ENCODE measurements at places on chromosomes 1 and 21.

- no peak for DNase-seq
These were observed 1.3 kb downstream of the ZBTB7B start for GRCh38 chr1:155003766-155004351.

- no peak for DNase-seq
These were observed 2.9 kb upstream of the GPX7 start for GRCh38 chr1:52599236-52599635.

- DNase-seq: no peak
These were observed 6.0 kb downstream of the GLIS1 start for GRCh38 chr1:53732912-53733317.

DNA sequence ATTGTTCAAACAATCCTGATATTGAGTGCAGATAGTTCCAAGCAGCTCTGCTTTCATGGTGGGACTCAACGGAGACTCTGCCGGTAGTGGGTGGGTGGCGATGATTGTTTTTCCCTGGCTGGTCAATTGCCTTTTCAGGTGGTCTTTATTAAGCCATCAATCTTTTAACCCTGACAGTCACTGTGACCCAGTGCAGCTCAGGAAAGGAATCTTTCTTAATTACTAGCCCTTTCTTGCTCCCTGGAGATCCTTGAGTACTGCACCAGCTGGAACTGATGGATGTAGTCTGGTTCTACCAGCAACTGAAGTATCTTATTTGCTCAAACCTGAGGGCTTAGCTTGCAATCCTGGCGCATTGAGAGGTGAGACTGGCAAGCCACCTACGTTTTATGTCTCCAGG, 196.4 kb downstream of the PLPP3 start:
- DNase-seq: no peak

GRCh38 chr1:212718499-212718898, 18.9 kb upstream of the BATF3 start:
- DNase-seq: peak; percentile 36

DNA sequence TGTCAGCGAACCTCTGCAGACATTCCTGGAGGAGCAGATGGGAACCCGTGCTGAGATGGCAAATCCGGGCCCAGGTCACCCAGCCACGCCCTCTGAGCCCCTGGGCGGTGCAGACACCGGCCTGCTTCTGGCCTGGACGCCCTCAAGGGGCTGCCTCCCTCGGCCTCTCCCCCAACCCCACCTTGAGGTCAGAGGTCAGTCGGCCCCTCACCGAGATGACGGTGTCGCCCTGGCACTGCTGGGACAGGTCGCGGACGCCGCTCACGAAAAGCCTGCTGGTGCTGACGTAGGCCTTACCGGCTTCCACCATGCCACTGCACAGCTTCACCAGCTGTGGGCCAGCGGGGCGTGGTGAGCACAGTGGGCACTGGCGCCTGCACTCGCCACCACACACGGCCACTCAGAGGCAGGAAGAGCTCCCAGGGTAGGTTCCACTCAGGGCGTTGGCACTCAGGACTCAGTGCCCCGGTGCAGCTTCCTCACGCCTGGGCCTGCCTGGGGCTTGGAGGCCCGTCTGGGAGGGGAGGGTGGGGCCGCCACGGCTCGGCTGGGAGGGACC, 4.7 kb downstream of the ACAP3 start:
- DNase-seq: no peak

- DNase-seq: no peak
These were observed 771.5 kb upstream of the ADGRL2 start for GRCh38 chr1:81029266-81029665.

- DNase-seq: no peak
These were observed 47.0 kb downstream of the SYT14 start for GRCh38 chr1:209985002-209985401.

DNA sequence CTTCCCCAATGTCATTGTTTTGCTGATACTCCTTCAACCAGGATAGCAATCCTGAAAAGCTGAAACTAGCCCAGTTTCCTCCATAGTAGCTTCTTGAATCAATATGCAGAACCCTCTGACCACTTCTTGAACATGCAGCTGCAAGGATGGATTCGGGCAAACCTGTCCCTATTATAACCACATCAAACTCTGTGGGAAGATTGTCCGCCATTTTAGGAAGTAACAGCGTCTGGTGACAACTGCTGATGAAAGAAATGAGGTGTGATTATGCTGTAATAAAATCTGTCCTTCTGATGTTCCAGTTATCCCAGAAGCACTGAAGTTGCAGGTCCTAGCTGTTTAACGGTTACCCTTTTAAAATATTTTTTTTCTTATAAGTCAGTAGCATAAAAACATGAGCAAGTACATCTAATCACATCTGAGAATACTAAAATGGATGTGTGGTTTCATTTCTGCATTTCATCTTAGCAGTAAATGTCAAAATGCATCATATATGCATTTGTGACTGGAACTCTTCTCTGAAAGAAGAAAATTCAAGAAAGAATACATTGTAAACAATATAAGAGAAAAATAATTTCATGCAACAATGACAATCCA, 4.5 kb downstream of the CHML start:
- DNase-seq: no peak

DNA sequence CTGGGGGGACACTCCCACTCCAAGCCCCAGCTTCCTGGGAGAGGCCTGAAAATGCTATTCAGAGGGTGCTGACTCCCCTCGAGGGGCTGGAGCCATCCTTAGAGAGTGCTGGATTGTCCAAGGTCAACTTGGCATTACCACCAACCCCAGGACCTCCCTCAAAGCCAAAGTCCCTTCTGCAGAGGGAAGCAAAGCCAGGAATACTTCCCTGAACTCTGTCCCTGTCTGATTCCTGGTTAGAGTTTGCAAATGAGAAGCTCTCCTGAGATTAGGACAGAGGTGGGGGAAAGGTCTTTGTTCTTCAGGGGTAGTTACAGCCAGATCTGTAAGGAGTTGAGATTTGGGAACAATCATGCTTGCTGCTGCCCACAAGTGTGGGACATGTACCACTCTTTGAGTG, 45.3 kb downstream of the TLR5 start:
- no peak for DNase-seq

GRCh38 chr1:24896596-24897262, 33.3 kb downstream of the RUNX3 start:
- no peak for DNase-seq

DNA sequence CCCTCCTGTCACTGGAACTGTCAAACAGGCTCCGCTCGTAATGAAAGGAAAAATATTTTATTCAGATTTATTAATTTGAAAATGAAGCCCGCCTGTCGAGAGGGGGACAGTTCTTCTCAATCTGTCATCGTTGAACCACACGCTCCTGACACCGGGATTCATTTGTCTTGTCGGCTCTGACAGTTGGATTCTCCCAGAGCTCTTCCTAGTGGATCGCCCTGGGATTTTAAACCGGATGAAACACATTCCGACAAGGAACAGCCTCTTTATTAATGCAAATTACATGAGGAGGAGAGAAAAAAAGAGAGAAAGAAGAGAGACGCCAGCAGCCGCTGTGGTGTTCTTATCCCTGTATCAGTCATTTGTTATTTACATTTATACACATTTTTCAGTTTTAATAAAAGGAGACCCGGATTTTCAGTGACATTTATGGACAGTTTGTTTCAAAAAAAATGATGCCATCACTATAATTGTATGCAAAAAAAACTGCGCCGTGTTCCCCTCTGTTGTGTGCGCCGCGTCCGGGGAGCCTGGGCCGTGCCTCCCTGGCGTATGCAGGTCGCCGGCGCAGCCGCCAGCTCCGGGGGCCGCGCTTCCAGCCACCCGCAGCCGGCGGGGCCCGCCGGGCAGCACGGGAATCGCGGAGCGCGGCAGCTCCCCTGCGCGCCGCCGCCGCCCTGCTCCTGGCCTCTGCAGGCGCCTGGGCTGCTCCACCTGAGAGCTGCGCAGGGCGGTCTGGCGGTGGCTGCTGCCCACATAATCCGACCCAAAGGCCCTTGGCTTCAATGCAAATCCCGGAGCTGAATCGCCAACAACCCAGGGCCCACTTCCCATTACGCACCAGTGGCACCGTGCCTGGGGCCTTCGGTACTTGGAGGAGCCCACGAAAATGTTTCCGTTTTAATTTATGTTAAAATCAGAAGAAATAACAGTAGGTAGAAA, 237.9 kb upstream of the PBX1 start:
- DNase-seq: no peak

DNA sequence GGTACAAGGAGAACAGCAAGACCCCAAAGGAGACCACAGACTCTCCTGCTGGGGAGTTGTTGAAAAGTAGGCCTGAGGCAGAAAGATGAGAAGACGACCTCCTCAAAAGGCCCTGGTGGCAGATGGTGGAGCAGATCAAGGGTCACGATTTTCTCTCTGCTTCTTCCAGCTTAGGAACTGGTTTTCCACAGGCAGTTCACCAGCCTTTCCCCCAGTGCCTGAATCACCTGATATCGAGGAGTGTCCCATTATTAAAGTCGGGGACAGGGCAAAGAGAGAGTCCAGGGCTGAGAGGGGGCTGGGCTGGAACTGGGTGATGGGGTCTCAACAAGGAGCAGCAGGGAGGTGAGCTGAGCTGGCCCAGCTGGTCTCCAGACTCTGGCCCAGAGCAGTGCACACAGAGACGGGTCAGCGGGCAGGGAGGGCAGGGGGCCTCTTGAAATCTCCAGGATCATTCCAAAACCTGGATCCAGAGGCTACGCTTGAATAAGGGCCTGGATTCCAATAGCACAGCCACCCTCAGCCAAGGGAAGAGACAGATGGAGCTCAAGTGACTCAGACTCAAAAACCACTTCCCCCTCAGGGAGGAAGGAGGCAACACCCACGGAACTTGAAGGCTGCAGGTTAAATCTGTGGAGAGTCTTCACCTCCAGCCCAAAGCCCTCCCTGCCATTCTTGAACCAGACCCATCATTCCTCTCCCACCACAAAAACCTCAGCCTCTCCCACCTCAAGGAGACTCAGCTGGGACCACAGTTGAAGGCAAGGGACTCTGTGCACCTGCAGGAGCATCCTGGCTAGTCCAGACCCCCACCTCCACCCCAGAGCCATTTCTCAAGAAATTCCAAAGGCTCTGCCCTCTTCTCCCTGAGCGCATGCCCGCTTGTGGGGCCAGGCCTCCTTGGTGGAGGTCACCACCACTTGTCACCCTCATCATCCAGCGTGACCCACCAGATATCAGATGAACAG, at the start of gene S100A5:
Gene S100A5, minus strand, starts transcription at position 541 of the 968 bp plus-strand sequence. CDS start 743 bp downstream, outside the sequence.
- peak; percentile 86 for DNase-seq

GRCh38 chr1:203667616-203668015, 41.0 kb downstream of the ATP2B4 start:
- DNase-seq: no peak

DNA sequence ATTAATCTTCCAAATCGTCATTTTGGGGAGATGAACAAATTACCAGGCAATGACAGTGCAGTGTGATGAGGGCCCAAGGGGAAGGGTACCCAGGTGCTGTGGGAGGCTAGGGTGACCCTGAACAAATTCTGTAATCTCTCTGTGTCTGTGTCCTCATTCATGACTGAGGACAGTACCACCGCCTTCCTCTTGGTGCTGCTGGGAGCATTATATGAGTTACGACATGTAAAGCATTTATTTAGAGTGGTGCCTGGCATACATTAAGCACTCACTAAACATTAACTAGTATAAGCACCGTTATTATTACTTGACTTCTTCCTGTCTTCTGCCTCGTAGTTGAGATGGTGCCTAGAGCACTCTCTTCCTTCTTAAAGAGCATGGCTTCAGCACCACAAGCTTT, 468.2 kb upstream of the VAMP3 start:
- DNase-seq: no peak

GRCh38 chr1:201594575-201595245, 55.8 kb downstream of the NAV1 start:
- no peak for DNase-seq

DNA sequence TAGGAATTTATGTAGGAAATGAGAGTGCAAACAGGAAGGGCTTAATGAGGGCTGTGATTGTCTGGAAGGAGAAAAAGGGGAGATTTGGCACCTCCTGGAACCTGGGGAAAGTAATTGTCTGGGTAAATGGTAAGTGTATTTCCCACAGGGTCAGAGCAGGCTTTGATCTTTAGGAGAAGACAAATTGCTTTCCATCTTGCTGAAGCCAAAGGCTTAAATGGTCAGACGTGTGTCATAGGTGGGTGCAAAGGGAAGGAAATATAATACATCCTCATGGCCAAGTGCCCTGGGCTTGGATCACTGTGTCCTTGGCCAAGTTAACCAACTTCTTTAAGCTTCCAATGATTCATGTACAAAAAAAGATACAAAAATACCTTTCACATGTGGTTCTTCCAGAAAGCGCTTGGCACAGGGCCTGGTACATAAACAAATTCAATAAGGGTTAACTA, 1.3 kb upstream of the DUSP23 start:
- no peak for DNase-seq

DNA sequence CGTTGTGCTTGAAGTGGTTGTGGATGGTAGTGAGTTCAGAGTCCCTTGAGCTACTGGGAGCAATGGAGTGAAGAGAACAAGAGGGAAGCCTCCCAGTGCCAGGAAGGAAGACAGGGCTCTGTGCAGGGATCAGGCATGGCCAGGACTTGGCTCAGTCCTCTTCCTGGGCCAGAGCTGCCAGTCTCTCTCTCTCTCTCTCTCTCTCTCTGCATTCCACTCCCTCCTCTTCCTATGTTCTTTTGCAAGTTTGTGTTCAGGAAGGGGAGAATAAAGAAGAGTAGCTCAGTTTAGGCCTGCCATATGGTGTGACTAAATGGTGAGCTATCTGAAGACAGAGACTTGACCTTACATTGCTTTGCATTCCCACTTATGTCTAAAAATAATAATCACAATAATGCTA, 20.5 kb upstream of the RPTN start:
- no peak for DNase-seq

DNA sequence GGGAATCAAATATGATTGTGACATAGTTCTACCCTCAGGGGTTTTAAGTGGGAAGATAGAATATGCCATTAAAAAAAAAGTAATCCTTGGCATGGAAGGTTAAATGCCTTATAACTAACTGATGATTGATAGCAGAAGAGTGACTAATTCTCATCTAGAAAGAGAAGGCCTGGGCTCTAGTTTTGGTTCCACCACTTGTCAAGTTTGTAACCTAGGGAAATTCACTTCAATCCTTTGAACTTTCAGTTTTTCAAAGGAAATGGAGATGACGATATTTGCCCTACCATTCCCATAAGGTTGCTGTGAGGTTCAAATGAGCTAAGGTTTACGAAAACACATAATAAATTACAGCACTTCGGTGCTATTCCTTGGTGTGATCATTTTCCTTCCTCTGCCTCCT, 88.5 kb downstream of the GPR88 start:
- peak; percentile 21 for DNase-seq

DNA sequence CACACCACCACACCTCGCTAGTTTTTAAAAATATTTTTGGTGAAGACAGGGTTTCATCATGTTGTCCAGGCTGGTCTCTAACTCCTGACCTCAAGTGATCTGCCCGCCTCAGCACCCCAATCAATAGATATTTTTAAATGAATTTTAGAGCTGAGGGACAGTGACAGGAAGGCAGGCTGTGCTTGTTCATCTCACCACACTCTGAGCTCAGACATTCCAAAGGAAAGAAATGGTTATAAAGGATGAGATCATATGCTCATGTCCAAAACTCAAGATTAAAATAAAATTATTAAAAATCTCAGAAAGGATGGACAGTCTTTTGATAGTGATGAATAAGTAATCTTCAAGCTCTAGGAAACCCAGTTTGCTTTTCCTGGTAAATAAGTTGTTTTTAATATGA, 40.9 kb downstream of the L1TD1 start:
- no peak for DNase-seq

GRCh38 chr1:185262151-185262550, 54.9 kb downstream of the IVNS1ABP start:
- DNase-seq: no peak
